A172 (cell line): ENCODE measurements at places on chromosomes 12 and 14.

- DNase-seq, result peak; percentile 58
These were observed 2.1 kb downstream of the LUM start for GRCh38 chr12:91109148-91109564.

- no peak for DNase-seq
These were observed 983.6 kb downstream of the FLRT2 start for GRCh38 chr14:86513564-86513963.

DNA sequence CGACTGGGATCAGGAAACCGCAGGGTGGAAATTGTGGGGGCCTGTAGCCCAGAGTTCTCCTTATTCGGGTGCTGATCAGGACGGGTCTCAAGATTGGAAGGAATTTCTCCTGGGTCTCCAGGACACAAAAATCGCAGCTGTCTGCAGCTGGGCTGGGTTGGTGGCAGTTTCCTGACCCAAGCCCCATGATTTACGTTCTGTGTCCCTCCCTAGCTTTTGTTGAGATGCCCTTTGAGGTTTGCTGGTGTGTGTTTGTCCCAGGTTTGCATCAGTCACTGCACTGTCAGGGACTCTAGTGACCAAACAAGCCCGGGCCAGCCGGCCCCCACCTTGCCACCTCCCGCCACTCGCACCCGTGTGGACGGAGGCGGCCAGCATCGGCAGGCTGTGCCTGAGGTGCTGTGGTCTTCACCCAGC is 89.5 kb downstream of the FBXL14 start:
- DNase-seq, result no peak

GRCh38 chr12:128737292-128737966 is 86.3 kb downstream of the SLC15A4 start:
- DNase-seq, result no peak

GRCh38 chr14:33851366-33851765 is 99.5 kb downstream of the EGLN3 start:
- DNase-seq, result no peak

DNA sequence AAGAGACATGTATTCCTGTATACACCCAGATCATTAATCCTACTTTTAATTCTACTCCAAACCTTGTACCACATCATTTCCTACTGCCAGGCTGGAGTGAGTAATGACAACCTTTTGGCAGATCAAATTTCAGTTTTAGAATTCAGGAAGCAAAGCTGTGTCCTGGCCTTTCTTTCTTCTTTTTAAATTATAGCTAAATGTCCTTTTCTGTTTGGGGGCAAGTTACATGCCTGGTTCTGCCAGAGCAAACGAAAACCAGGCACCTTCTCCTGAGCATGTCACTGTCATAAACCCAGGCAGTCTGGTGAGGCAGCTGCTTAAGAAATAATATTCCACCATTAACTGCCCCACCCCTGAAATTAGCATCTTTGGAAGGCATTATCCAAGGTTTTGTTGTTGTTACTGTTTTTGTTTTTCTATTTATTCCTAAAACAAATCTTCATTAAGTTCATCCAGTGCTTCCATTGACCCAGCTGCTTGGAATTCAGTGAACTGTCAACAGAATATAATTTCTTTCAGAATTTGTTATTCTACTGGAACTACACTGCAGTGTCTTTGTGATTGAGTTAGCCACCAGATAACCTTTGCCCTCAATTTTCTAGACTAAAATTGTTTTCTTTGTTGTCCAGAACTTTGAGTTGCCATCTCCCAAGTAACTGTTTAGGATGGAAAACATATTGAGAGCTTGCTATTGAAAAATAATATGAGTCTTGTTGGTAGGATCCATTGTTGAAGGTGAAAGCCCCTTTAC is 33.2 kb downstream of the SAMD4A start:
- DNase-seq, result no peak

- DNase-seq, result peak; percentile 49
These were observed 87.2 kb downstream of the SCN8A start for GRCh38 chr12:51678086-51678724.
